A549 treated with dexamethasone at 1 μM for 4 hours (cell line): ENCODE measurements at places on chromosomes 1 and 21. TPM values are rescaled to one million over a fixed set of nuclear protein-coding genes. Genes with fewer than 3 reads are reported as not detected.

NBPF6 gene
- total RNA-seq: not detected in 5 replicates

BCAR3 gene
- 72.6 to 85.3 TPM (median 80.9 TPM) in 5 replicates for total RNA-seq

OR2L3 gene
- total RNA-seq: not detected in 5 replicates

ANKRD65 gene
- total RNA-seq: 0.05 TPM in 1 of 5 replicates, not detected in the others

MYOM3 gene
- 6.0 to 9.1 TPM (median 7.1 TPM) in 5 replicates for total RNA-seq
